ENCODE measurements at places on chromosomes 2 and 18.

DNA sequence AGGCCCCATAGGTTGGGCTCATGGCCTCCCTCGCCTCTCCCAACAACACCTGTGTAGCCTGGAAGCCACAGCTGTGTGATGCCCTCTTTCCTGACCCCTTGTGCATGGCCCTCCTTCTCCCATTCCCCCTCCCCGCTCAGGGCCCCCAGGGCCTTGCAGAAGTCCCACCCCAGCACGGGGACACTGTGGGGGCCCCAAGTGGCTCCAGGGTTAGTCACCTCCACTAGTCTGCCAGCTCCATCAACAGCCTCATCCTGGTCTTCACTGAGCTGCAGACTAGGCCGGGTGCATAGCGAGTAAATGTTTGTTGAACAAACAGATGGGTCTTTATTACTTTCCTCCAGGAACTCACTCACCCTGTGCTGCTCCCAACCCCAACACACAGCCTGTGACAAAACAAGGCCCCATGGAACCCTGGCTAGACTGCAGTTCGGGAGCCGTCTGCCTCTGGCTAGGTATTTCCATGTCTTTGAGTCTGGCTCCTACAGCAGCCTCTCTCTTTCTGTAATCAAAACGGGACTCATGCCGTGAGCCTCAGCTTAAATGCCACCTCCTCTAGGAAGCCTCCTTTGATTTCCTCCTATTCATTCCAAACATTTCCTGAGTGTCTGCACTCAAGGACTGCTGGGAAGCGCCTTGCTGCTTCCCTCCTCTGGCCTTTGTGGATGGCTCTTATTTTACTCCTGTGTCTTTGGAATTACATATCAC lies 109.9 kb upstream of the ID2 start:
- DNase-seq: no peak

- no peak for DNase-seq
Observed at GRCh38 chr2:17877811-17878280, 621 bp upstream of the KCNS3 start.

DNA sequence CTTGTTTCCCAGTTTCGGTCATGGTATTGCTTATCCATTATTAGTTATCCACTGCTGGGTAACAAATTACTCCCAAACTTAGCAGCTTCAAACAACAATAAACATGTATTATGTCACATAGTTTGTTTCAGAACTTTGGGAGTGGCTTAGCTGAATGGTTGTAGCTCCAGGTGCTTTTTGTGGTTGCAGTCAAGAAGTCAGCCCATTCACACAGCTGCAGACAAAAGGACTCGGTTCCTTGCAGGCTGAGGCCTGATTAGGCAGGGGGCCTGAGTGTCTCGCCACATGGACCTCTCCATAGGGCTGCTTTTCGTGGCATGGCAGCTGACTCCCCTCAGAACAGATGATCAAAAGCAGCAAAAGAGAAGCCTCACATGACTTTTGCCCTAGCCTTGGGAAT lies 58.2 kb upstream of the ITGA4 start:
- DNase-seq: no peak

- DNase-seq: no peak
Observed at GRCh38 chr2:169009865-169010579, 21.1 kb downstream of the ABCB11 start.

DNA sequence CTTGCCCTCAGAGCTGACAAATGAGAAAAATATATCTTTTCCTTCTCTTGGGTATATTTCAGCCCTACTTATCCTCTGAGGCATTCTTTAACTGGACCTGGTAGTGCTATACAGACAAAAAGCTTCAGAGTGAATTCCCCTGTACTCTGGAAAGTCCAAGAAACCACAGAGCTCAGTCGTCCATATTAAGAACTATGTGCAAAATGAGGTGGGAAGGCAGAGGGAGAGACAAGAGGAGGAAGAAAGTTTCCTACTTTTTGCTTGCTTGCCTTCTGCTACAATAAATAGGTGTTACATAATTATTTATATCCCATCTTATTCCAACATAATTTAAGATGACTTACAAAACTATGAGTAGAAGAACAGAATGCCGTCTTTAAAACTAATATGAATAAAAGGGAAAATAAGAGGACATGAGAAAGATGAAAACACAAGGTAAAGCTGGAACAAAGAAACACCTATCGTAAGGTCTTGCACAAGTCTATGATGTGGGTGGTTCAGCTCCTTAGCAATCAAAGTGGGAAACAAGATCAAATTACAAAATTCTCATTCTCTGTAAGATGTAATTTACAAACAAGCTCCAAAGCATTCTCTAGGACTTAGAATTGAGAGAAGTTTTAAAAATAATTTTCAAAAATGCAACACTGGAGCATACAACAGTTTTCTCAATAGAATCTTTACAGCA lies 97.9 kb downstream of the BAZ2B start:
- no peak for DNase-seq

GRCh38 chr2:8469709-8470493 lies 212.0 kb upstream of the ID2 start:
- no peak for DNase-seq

DNA sequence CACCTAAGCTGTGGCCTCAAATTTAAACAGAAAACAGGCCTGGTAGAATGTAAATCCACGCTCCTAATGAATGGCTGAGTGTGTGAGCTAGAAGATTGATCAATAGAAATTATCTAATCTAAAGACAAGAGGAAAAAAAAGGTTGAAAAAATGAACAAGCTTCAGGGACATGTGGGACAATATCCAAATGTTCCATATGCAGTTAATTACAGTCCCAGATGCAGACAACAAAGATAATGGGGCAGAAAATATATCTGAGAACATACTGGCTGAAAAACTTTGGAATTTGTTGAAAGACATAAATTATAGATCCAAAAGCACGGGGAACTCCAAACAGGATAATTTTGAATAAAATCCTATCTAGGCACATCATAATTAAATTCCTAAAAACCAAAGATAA lies 186.7 kb upstream of the SIX2 start:
- no peak for DNase-seq

DNA sequence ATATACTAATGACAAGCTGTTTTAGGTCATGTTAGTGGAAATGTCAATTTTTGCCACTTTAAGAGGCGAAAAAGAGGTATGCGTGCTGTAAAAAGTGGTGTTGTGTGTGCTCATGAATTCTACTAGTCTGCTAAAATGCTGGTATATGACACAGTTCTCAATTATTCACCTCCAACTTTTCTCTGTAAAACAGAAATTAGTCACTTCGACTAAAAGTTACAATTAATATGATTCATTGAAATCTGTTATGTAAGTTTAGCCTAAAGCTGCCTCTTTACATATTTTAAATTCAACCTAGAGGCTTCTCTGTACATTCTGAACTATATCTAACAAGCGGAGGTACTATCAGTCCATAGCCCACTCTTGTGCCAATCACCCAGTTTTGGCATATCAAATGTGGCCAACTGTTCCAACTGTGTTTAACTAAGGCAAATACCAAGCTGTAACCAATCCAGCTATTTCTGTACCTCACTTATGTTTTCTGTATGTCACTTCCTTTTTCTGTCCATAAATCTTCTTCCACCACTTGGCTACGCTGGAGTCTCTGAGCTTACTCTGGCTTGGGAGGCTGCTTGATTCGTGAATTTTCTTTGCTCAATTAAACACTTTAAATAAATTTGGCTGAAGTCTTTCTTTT lies 20.8 kb downstream of the BAZ2B start:
- DNase-seq: no peak

GRCh38 chr2:228527197-228527881 lies 345.9 kb upstream of the SPHKAP start:
- DNase-seq: no peak

DNA sequence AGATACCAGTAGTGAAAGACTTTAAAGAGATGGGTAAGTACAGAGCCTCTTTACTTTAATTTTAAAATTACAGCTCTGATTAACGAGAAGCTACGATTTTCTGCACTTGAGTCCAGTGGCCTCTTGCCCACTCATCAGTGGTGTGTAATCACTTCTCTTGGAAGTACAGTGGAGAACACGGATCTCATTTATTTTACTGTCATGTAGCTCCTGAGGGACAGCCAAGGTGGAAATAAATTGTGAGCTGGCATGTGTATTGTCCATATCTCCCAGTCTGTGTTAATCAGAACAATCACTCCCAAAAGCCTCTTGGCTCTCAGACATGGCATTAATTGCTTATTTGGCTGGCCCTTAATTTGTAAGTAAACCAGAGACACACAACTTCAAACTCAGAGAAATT lies 69.4 kb downstream of the LOXHD1 start:
- DNase-seq: no peak

DNA sequence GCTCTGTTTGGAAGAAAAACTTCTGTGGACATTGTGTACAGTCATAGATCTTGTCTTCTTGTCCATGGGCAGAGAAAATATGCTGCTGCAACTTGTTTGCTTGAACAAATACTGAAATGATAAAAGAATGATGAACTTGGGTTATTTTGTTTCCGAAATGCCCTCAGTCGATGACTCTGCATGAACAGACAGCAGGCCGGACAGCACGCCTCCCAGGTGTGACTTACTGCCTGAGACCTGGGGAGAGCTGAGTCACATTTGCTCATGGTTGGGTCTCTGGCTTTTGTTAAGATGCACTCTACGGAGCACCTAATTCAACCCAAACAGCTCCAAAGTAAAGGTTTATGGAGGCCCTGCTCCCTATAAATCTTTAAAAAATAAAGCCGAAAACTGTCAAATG lies 262.5 kb downstream of the ZNF521 start:
- no peak for DNase-seq

- no peak for DNase-seq
Observed at GRCh38 chr18:45657357-45658335, 42.4 kb downstream of the SLC14A2 start.

GRCh38 chr2:174054926-174055325 lies 89.8 kb upstream of the SP3 start:
- no peak for DNase-seq

DNA sequence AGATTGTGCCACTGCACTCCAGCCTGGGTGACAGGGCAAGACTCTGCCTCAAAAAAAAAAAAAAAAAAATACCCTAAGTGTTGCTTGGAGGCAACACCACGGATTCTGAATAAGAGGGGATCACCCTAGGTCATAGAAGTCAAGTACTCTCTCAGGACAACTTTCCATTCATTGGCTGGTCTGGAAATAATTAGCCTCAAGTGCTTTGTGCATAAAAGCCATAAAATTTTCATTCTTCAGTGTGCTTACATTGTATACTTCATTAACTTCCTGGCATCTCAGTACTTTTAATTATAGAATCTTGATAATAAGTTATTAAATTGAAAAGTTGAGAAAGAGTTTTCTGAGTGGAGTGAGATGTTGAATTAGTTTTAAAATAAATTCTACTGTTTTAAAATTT lies 876.1 kb upstream of the FAM98A start:
- DNase-seq: no peak

DNA sequence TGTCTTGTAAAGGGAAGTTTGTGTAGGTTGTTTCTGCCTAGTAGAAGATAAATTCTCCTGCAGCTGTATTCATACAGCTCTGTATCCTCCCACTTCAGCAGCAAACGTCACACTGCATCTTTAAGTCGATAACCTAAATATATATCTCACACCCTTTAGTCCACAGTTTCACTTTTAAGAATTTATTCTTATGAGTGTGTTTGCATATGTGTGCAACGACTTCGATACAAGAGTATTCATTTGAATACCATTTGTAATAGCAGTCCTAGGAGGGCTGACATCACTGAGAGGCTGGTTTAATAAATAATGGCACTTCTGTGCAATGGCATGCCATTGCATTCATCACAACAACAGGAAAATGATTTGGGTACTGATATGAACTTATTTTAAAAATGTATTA lies 63.8 kb upstream of the MSH6 start:
- DNase-seq: no peak

- no peak for DNase-seq
Observed at GRCh38 chr2:9256147-9256546, 49.5 kb downstream of the ASAP2 start.

- no peak for DNase-seq
Observed at GRCh38 chr2:55869637-55870325, 53.8 kb downstream of the EFEMP1 start.

DNA sequence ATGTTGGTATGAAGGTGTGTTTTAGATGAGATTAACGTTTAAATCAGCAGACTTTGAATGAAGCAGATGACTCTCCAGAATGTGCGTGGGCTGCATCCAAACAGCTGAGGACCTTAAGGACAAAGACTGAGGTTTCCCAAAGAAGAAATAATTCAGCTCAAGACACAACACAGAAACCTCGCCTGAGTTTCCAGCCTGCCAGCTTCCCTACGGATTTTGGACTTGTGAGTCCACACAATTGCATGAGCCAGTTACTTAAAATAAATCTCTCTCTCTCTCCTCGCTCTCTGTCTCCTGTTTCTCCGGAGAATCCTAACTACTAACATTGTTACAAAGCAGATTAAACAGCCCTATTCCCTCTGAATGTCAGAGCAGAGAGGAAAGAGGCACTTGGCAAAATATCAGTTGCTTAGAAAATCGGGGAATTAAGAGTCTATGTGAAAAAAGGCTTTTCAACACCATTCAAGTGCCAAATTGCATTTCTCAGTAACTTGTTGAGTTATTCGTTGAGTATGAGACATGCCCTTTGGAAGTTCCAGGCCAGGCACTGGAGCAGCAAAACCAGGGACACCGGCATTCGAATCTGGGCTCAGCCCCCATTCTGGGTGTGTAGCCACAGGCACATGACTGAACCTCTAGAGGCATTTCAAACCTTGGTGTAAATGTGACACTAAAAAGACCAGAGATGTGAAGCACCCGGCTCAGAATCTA lies 174.6 kb upstream of the PID1 start:
- no peak for DNase-seq
